Globus pallidus (tissue), 1 donor: ENCODE measurements at places on chromosomes 7 and 10.

DNA sequence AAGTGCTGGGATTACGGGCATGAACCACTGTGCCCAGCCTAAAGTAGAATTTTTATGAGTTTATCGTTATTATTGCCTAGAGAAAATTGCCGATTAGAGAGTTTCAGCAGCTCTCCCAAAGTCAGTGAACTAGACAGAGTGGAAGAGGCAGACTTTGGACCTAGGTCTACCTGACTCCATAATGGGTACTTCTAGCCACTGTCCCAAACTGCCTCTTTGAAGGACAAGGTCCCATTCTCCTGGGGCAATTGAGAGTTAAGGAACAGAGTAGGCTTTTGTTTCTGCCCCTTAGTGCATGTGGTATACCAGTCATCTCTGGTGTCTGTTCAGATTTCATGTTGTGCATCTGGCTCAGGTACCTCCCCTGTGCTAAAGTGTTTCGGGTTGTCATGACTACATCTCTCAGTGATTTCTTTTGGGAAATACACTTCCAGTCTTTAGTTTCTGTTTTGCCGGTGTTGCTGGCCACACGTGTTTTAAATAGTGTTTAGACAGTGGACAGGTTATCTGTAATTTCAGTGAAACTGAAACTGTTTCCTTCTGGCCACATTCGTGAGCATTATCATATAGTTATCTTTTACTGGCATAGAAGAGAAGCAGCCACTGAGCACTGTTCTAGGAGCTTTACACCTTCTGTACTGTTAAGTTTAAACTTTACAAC, 4.7 kb downstream of the TMEM236 start:
- no peak for DNase-seq

- no peak for DNase-seq
These were observed 160.7 kb downstream of the MAD1L1 start for GRCh38 chr7:2072042-2072441.

- DNase-seq: no peak
These were observed 65.8 kb downstream of the VIPR2 start for GRCh38 chr7:159078911-159079270.

GRCh38 chr7:33243319-33243881, 114.0 kb downstream of the BBS9 start:
- DNase-seq: peak; percentile 35

DNA sequence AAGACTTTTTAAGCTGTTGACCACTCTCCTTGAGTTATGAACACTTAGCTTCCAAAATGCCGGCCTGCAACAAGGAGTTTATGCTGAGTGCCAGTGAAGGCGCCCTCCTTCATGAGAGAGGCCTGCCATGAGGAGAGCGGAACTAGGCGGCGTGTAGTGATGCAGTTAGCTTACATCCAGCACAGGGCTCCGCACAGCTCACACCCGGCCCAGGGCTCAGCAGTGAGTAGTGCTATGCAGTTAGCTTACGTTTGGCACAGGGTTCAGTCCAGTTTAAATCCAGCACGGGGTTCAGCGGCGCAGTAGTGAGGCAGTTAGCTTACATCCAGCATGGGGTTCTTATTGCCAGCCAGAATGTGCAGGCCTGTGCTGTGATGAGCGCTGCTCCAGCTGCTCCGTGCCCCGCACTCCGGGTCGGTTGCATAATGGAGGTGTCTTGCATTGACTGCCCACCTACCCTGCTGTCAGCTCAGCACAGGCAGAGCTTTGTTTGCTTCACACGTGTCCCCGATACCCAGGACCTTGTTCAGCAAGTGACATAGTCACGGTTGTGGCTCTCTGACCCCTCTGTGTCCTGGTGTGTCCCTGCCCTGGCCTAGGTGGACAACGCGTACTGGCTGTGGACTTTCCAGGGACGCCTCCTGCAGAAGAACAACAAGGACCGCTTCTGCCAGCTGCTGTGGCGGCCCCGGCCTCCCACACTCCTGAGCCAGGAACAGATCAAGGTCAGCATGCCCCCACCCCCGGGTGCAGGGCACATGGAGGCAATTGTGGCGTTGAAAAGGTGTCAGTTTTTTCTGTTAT, 21.9 kb downstream of the EIF3B start:
- no peak for DNase-seq

DNA sequence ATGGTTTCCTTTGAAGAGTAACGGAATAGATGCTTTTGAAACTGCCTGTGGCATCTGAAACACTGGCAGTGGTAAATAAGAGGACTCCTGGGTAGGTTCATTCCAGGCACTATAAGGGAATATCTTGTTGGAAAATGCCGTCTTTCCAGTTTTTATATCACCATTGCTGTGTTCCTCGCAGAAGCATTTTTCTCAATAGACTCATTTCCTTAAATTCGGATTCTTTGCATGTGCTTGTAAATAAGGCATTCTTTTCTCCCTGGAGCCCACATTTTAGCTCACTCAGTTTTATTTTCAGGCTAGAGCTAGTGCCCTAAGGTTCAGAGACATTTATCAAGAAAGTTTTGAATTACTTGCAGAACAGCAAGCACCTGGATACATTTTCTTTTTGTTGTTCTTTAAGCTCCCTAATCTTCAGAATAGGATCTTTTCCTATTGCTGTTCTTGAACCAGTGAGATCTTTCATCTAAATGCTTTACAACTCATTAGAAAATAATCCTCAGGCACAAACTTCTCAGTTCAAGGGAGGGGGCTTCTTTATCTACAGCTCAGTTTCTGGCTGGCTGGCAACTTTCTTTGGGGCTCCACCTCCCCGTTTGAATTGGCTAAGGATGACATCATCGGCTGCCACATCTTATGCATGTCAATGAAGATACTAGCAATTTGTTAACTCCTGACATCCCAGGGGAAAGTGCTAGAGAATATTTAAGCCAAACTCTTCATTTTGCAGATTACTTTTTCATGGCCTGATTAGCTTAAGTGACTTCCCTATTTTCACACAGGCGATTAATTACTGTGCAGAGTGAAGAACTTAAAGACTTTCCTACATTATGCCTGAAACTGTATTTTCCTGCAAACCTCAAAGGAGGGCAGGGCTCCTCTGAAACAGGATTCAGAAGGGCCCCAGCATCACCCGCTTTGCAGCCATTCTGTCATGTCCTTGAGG, 133.7 kb upstream of the RSU1 start:
- DNase-seq: peak; percentile 56
